Endodermal cell (in vitro differentiated cells): ENCODE measurements at places on chromosomes 5 and 9. TPM values are rescaled to one million over a fixed set of nuclear protein-coding genes. Genes with fewer than 3 reads are reported as not detected.
A peak's percentile ranks its signal among the peaks of the same experiment; 100 is the strongest.

- DNase-seq: no peak
Observed at GRCh38 chr9:15553528-15553898, 670 bp downstream of the CCDC171 start.

DNA sequence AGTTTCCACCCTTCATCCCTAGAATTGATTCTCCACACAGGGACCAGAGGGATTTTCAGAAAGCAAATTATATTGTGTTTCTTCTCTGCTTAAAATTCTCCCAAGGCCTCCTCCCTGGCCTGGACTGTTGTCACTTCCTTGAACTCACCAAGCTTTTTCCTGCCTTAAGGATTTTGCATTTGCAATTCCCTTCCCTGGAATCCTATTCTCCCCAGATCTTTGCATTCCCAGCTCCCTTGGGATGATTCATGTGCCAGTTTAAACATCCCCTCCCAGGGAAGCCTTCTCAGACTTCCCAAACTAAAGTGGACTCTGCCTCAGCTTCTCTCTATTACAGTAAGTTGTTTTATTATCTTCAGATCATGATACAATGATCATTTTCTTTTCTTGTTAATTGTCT lies 35.2 kb upstream of the PDE8B start:
- DNase-seq: no peak

- no peak for DNase-seq
Observed at GRCh38 chr5:39400713-39401578, 23.8 kb downstream of the DAB2 start.

DNA sequence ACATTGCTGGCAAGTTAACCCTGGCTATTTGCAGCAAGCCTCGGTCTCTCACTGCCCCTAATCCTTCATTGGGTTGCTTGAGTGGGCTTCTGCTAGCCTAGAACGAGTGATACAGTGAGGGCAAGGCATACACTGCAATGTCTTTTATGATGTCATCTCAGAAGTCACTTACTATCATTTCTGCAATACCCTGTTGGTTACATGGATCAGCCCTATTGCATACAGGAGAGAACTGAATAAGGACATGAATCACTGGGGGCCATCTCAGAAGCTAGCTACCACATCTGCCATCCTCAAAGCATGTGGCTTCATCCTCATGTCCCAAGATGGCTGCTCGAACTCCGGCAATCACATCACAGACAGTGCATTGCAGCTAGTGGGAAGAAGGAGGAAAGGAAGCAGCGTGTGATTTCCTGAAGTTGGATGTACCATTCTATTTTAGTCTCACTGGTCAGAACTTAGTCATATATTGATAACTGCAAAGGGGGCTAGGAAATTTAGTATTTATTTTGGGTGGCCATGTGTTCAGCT lies 33.3 kb upstream of the CDKN2AIPNL start:
- no peak for DNase-seq

DNA sequence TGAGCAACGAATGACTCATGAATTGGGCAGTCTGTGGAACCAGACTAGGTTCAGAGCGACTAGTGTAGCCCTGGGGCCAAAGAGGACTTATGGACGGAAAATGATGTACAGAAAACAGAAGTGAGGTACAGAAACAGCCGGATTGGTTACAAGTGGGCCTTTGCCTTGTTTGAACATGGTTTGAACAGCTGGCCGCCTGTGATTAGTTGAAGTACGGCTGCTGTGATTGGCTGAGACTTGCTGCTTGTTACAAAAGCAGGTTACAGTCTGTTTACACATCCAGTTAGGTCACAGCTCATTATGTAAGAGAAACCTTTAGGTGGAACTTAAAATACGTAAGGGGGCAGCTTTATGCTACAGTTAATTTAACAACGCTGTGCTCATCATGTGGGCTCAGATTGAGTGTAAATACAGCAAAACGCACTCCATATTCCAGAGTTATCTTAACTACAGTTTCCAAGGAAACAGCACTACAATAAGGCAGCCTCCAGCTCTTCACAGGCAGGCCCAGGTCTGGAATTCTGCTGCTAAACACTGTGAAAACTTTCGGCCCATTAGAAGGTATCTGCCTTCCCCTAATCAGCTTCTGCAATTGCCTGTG lies 6.5 kb downstream of the AMACR start:
- DNase-seq: no peak

DNA sequence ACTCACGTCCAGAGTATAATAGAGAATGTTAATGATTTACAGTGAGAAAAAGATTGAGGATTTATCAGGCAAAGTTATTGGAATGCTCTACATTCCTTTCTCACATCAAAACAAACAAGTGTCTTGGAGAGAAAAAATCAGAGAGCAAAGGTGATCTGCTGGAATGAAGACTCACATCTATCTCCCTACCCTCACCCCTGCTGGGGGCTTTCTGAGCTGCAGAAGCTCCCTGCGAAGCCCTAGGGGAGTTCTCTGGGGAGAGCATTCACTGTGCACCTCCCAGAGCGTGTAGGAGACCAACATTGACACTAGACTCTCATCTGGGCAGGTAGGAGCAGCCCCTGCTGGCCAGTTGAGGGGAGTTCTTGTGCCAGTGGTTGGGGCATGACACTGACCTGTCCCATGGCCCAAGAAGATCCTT lies 76.6 kb upstream of the ADAMTS16 start:
- DNase-seq: peak; percentile 73

- no peak for DNase-seq
Observed at GRCh38 chr5:42960506-42960905, 79.6 kb downstream of the ANXA2R start.

Gene CCDC180
- total RNA-seq: 5.6 to 10.9 TPM (median 7.4 TPM) in 3 replicates
